ENCODE measurements at places on chromosomes 16 and 17.

DNA sequence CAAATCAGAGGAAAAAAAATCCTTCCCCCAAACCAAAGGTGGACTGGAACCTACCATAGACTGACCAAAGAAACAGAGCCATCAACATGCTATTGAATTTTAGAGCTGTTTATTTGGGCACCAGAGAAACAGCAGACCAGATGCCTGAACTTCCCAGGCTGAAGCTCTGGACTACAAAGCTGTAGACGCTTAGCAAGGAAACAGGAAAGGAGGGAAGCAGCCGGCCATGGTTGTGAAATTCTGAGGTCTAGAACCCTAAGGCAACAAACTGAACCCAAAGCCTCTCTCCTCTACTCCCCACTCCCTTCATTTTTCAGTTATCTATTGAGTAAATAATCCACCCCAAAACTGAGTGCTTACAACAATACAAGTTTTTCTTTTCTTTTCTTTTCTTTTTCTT lies 45.4 kb upstream of the MEIOC start:
- no peak for DNase-seq

DNA sequence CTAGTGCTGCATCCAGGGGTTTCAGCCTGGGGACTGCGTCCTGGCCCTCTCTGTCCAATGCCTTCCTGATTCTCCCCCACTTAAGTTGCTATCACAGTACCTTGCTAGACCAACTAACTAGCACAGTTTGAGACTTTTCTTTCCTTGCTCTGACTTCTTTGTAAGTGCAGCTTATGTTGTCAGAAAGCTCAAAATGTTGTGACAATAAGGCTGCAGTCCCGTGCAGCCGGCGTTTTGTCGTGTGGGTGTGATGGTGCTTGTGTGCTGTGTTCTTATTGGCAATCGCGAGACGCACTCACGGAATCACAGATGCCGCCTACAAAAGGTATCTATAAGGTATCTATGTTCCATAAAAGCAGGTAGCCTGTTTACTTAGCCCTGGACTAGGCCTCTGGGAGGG lies 132.8 kb downstream of the PRKCA start:
- no peak for DNase-seq

DNA sequence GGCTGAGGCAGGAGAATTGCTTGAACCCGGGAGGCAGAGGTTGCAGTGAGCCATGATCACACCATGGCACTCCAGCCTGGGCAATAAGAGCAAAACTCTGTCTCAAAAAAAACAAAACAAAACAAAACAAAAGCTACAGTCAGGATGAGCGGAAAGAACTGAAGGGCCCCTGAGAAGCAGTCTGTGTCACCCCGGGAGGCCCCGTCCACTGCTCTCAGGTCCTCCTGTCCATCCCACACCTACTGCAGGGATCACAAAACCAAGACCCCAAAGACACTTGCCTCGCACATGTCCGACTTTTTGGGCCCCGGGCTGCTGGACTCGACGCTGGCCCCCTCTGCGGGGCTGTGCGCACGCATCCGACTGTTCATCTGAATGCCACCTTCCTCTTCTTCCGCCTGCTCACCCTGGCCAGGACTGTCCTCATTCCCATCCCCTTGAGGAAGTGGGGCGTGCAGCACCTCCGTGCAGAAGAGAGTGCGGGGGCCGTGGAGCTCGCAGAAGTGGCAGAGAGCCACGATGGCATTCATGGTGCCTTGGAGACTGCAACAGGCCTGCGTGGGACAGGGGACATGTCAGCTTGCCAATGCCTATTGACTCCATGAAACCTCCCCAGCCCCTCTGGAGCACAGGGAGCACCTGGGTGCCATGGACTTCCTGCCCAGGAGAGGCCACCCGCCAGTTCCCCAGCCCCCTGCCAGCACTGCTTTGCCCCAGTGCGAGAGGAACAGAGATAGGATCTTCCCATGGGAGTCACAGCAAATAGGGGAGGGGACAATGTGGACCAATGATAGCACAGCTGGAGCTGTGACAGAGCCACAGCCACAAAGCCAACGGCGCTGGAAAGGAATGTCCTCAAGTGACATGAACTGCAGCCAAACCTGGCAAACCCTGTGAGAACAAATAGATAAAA lies 9.1 kb downstream of the FLCN start:
- DNase-seq = no peak

- no peak for DNase-seq
Observed at GRCh38 chr17:78839762-78840529, 668 bp downstream of the USP36 start.

DNA sequence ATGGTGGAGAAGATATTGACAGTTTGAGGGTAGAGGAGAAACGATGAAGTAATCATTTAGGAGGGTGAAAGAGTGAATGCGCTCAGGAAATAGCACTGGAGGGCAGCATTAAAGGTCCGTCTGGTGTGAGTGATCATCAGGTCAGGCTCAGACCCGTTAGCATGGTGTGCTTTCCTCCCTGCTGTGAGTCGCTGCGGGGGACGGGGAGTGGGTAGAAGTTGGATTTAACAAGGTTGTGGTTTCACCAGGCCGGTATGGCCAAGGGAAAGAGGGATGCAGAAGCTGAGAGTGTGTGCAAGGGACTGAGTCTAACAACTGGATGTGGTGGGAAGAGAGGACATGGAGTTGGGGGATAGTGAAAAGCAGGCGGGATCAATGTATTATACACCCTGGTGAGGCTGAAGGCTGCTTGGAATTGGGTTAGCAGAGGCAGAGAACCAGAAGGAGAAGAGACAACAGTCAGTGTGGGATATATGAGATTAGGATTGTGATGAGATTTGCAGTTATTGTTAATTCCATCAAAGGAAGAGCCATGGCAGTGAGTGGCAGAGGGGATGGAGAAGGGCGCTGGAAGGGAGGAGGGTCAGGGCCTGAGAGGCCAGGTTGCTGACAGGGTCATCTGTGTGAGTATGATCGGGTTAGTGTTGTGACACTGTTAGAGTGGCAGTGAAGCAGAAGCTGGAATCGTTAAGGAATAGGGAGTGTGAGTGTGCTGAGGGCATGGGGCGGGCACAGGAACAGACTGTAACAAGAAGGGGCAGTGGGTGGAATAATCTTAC lies 59.0 kb upstream of the TBX2 start:
- DNase-seq = no peak

DNA sequence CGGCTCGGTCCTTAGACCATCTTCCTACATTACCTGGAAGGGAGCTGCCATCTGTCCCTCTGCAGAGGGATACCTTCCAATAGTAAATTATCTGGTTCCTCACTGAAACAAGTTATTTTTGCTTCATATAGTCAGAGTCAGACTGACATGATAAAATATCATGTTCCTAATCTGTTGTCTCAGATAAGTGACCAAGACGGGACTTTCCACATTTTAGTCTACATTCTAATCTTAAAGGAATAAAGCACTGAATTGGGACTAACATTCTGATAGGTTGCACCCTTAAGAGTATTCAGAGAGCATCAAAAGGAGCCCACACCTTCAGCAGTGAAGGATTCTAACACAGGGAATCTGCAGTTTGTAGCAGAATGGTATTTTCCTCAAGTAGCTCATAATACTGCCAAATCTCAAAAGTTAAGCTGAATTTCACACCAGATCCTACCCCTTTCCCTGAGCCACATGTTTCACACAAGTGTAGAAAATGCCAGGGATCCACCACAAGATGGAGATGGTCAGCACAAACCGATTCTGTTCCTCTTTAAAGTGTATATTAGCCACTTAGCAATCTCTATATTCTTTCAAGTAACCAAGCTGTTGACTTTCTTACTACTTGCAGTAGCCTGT lies 13.4 kb downstream of the GINS2 start:
- DNase-seq = no peak

DNA sequence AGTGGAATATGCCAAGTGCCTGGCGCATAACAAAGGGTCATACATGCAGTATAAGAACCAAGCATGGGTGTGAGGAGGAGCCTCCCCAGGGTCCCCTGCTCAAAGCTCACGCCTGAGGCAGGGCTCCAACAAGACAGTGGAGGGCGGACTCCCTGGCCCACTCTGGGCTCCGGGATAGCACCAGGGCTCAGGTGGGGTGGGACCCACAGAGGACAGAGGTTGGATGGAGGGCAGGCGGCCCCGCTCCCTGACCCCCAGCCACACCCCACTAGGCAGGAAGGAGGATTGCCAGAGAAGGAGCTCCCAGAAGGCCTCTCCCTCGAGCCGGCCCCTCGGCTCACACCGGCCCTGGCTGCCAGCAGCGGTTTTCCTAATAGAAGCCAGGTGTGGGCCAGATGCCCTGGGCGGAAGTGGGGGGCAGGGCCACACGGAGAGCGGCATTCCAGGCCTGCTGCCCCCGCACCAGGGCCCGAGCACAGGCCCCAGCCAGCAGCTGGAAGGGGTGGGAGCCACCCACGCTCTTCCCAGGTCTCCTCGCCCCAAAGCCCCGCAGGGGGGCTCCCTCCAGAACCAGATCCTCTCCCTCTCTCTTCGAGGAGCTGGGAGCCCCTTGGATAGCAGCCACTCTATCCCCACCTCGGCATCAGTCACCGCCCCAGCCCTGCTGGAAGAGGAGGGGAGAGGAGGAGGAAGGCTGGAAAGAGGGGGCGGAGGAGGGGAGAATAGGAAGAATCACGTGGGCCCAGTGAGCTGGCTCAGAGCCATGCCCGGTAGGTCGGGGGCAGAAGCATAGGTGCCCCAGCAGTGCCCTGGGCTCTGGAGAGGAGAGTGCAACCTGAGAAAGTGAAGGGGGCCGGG lies 21.0 kb downstream of the VASN start:
- no peak for DNase-seq

DNA sequence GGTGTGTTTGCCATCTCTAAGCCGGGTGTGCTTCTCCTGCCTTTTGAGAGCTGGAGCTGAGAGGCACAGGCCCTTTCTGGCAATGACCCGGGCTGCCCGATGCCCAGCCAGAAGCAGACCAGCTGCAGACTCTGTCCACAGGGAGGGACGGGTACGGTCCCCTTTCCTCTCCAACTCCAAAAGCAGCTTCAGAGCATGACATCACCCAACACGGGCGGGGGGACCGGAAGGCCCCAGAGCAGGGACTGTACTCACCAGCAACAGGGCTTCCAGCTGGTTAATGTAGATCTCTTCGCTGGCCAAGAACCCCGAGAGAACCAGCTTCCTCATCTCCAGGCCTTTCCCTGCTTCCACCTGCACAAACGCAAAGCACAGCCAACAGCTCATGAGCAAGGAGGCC lies 79.4 kb downstream of the ABR start:
- no peak for DNase-seq

GRCh38 chr16:30186444-30186781 lies 3.0 kb downstream of the CORO1A start:
- DNase-seq = no peak

GRCh38 chr17:65544672-65545071 lies 16.8 kb downstream of the AXIN2 start:
- DNase-seq = no peak

DNA sequence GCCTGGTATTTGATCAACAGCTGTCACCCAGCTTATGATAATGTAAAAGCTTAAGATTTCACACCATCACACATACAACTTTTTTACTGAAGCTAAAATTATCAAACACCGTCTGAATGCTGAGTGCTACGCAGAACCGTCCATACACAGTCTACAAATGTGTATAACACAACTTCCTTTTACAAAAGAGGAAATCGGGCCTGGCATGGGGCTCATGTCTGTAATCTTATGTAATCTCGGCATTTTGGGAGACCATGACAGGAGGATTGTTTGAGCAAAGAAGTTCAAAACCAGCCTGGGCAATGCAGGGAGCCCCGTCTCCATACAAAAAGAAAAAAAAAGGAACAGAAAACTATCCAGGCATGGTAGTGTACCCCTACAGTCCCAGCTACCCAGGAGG lies 19.6 kb upstream of the QRICH2 start:
- DNase-seq = no peak

- no peak for DNase-seq
Observed at GRCh38 chr16:24191876-24192402, 64.2 kb upstream of the CACNG3 start.

GRCh38 chr17:2736956-2737355 lies 12.5 kb downstream of the CCDC92B start:
- DNase-seq = no peak

DNA sequence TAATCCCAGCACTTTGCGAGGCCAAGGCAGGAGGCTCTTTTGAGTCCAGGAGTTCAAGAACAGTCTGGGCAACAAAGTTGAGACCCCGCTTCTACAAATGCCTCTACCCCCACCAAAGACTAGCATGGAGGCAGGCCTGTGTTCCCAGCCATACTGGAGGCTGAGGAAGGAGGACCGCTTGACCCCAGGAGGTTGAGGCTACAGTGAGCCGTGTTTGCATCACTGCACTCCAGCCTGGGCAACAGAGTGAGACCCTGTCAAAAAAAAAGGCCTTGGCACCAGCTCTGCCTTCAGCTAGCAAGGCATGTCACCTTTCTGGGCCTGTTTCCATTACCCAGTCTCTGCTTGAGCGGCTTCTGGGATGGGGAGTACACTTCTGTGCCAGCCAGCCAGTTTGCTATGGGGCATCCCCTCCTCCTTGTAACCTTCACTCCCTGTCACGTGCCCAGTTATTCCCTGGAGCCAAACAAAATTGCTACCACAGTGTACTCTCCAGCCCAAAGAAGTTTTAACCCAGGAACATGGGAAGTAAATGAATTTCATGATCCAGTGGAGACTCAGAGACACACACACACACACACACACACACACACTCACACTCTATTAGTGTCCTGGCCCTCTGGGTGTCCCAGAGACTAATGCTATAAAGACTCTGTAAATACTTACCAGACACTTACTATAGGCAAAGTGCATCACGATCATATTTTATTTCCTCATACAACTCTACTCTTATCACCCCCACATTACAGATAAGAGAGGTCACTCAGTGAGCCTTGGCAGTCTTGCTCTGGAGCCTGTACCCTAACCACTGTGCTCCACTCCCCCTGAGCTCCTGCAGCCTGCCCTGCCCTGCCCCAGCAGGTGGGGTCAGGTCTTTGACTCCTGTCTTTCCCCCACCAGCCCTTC lies 2.5 kb downstream of the CISD3 start:
- DNase-seq = no peak

DNA sequence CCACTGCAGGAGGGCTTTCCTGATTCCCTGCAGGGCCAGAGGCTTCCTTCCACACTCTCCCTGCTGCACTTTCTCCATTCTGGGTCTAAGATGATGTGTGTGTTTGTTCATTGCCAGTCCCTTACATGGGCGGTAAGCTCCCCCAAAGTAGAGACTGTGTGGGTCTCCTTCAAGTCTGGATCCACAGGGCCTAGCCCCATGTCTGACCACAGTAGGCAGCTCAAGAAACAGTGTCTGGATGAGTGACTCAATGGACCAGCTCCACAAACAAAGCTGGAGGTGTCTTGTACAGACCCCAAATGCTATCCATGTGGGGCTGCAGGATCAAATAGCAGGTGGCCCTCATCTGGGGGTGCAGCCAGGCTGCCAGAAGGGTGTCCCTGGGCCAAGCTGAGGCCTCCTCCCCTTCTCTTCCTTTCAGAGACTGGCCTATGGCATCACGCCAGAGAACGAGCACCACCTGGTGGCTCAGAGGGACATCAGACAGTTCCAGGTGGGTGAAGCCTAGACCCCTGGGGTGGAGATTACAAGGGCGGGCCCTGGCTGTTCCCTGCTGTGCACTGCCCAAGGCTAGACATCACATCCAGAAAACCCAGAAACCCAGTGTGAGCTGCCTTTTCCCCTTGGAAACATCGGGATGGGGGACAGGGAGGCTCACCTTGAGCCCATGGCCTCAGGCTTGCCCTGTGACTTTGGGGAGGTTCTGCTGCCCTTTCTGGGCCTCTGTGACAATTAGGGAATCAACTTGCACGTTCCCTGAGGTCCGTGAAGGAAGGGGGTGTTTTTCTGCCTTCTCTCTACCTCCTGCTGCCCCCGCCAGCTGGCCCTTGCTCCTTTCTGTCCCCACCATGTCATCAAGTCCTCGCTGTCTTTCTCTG lies 45.9 kb downstream of the SLC6A2 start:
- peak; percentile 6 for DNase-seq
